KG1 (cell line): ENCODE measurements at places on chromosomes 6 and 20.

GRCh38 chr6:55379895-55380294 lies 52.6 kb downstream of the GFRAL start:
- no peak for DNase-seq

DNA sequence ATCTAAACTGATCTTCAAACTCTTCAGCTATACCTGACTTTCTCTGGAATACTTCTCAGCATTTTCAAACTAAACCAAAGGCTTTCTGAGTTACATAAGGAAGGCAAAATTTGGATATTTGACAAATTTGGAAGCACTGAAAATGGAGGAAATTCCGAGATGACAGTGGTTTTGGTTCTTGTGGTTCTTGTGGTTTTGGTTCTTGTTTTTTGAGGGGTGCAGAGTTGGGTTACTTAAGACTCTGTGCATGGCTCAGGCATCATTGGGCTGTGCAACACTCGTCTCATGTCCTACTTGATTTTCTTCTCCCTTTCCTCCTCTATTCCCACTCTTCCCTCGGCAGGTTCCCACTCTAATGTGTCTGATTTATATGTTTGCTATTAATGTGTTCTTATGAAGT lies 78.0 kb downstream of the SLC22A3 start:
- no peak for DNase-seq

GRCh38 chr6:147222160-147222838 lies 18.1 kb downstream of the STXBP5 start:
- no peak for DNase-seq

GRCh38 chr6:18997375-18997826 lies 610.3 kb downstream of the RNF144B start:
- DNase-seq, result no peak

DNA sequence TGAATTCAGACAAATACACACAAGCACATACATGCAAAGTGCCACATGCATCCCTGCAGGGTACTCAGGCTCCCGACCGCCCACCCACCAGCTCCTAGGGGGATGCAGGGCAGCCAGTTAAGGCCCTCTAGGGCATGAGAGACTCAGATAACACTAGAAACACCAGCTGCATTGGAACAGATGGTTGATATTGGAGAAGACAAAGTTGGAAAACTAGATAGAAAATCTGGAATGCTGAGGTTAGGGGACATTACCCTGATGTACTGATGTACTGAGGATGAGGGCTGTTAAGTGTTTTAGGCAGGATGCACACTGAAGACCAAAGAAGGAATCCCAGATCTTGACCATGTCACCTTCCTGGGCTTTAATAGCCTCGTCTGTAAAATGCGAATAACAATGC lies 134.6 kb upstream of the ECI2 start:
- no peak for DNase-seq

- no peak for DNase-seq
Measured at GRCh38 chr20:46353500-46354206, 45.4 kb upstream of the CDH22 start.

DNA sequence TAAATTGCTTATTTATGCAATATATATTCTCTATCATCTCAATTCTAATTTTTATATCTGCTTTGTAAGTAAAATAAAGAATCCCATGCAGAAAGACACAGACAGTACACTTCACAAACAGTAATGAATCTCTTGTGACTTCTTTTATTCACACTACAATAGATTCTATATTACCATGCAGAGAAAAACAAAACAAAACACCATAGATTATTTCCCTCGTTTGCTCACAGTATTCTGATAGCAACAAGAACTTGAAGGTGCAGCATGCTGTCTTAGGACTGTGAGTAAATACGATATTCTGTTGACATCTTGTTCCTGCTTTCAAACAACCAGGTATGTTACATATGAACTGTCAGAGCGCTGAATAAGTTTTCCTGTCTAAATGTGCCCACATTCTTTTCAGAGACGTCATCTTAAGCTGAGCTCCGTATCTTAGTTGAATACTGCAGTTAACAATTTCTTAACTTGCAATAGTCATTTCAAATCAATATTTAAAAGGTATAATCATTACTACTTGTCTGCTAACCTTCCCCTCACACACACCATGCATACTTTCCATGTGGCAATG lies 140.1 kb downstream of the BTBD9 start:
- DNase-seq, result no peak

- DNase-seq, result no peak
Measured at GRCh38 chr6:26006086-26006939, 43.7 kb downstream of the TRIM38 start.

DNA sequence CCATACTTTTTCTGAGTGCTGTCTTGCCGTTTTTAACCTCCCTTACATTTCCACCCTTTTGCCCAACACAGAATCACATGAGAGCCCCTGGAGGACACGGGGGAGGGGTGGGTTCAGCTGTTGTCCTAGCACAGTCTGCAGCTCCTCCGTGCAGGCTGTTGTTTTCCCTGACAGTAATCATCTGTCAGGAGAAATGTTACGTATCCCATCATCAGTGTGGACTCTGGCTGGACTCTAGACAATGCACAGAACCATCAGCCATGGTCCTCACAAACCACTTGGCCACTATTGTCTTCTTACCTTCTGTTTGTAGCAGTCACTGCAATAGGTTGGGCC lies 92.1 kb downstream of the RIN2 start:
- DNase-seq, result no peak

DNA sequence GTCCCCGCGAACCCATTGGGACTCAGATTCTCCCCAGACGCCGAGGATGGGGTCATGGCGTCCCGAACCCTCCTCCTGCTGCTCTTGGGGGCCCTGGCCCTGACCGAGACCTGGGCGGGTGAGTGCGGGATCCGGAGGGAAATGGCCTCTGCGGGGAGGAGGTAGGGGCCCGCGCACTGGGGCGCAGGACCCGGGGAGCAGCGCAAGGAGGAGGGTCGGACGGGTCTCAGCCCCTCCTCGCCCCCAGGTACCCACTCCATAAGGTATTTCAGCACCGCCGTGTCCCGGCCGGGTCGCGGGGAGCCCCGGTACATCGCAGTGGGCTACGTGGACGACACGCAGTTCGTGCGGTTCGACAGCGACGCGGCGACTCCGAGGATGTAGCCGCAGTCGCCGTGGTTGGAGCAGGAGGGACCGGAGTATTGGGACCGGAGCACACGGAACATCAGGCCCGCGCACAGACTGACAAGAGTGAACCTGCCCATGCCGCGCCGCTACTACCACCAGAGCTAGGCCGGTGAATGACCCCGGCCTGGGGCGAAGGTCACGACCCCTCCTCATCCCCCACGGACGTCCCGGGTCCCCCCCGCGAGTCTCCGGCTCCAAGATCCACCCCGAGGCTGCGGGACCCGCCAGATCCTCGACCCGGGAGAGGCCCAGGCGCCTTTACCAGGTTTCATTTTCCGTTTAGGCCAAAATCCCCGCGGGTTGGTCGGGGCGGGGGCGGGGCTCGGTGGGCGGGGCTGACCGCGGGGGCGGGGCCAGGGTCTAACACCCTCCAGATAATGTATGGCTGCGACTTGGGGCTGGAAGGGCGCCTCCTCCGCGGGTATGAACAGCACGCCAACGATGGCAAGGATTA lies 15.7 kb upstream of the HLA-A start:
- DNase-seq, result no peak

DNA sequence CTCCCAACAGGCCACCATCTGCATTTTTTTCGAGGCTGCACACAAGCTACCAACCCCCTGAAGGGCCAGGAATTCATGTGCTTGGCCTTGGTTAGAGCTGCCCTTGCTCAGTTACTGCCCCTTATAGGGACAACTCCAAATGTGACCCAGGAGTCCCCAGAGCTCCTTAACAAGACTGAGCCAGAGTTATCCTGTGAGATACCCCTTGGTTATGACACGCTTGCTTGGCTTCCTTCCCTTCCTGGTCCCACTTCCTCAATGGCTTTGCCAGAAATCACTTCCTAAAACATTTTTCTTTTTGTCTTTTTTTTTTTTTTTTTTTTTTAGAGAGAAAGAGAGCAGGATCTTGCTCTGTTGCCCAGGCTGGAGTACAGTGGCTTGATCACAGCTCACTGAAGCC lies 8.9 kb downstream of the TREM1 start:
- no peak for DNase-seq

GRCh38 chr6:34742094-34742493 lies 15.2 kb upstream of the SNRPC start:
- no peak for DNase-seq

- no peak for DNase-seq
Measured at GRCh38 chr6:5457983-5458683, 196.8 kb downstream of the FARS2 start.

- no peak for DNase-seq
Measured at GRCh38 chr6:16324606-16325225, 86.3 kb downstream of the GMPR start.

- no peak for DNase-seq
Measured at GRCh38 chr6:43284991-43285781, 12.9 kb upstream of the SLC22A7 start.

DNA sequence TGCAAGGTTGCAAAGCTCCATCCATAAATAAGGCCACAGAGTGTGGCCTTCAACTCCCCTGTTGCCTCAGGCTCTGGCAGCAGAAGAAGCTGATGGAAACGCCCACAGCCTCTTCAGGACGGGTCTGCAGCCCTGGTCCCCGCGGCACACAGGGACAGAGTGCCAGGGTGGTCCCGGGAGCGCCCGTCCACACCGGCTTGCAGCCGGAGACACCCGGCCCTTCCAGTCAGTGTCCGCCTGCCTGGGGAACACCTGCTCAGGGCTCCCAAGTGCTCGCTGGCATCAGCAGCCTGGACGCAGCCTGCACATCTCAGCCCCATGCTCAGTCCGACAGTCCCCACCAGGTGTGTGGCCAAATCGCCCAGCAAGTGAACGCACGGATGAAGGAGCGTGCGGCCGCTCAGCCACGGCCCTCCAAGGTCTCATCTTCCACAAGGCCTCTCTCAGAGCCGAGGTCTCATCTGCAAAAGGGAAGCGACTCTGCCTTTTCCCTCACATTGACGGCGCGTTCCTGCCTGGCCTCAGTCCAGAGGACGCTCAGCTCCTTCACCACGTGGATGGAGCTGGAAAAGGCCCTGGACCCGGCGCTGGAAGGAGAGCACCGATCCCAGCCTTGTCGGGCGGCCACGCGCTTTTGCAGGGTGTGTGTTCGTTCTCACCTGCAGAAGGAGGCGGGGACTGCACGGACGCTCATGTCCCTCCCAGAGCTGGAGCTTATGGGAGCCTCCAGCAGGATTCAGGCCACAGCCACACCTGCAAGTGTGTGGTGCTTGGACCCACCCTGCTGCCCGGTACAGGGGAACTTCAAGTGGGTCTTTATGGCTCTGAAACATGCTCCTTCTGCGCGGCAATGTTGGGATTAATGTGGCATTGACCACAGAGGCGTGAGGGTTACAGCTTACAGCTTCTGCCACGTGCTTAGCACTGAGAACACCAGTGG lies 180.4 kb downstream of the DLL1 start:
- DNase-seq, result no peak

DNA sequence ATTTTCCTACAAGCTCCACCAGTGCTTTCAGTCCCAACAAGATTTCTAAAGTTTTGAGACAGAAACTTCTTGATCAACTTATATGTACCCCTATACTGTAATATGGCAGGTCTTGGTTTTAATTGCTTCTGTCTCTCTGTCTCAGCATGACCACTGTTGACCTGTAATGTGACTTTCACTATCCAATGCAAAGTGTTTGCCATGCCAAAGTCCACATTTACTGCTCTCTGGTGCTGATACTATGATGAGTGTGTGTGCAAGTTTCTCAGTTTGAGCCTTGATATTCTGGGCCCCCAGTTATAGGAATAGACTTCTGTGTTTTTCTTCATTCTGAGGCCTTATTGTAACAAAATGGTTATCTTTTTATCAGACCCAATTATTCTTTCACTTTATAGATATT lies 45.8 kb downstream of the OR2J2 start:
- DNase-seq, result no peak

- peak; percentile 2 for DNase-seq
Measured at GRCh38 chr6:9412951-9413559, 977.7 kb upstream of the SLC35B3 start.

DNA sequence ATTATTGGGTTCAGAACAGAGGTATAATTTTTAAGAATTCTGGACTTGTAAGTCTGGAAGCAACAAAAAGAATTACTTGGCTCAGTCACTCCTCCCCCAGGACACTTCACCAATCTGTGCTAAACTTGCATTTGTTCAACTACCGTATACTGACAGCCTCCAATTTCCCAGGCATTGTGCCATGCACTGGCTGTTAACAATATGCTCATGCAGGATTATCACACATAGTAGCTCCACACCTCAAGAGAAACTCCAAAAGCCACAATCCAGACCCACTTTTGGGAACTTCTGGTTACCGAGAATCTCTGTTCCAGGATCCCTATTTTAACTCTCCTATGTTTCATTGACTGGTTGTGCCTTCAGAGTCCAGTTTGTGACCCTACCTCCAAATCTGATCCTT lies 7.7 kb downstream of the ADGRF1 start:
- DNase-seq, result no peak

DNA sequence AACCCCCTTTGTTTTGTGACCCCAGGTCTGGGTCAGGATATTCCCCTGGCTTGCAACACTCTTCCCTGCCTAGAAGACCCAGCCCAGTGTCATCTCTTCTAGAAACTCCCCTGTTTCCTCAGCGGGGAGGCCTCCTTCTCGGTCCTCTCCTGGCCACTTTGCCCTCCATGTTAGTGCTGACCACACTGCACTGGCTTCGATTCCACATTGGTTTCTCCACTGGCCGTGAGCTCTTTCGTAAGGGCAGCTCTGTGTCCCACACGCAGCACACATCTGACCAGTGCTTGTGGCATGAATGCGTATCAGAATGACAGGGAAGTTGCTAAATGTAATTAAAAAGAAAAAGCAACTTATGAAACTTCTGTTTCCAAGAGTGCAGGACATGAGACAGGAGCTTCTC lies 49.4 kb upstream of the FNDC1 start:
- DNase-seq, result no peak

DNA sequence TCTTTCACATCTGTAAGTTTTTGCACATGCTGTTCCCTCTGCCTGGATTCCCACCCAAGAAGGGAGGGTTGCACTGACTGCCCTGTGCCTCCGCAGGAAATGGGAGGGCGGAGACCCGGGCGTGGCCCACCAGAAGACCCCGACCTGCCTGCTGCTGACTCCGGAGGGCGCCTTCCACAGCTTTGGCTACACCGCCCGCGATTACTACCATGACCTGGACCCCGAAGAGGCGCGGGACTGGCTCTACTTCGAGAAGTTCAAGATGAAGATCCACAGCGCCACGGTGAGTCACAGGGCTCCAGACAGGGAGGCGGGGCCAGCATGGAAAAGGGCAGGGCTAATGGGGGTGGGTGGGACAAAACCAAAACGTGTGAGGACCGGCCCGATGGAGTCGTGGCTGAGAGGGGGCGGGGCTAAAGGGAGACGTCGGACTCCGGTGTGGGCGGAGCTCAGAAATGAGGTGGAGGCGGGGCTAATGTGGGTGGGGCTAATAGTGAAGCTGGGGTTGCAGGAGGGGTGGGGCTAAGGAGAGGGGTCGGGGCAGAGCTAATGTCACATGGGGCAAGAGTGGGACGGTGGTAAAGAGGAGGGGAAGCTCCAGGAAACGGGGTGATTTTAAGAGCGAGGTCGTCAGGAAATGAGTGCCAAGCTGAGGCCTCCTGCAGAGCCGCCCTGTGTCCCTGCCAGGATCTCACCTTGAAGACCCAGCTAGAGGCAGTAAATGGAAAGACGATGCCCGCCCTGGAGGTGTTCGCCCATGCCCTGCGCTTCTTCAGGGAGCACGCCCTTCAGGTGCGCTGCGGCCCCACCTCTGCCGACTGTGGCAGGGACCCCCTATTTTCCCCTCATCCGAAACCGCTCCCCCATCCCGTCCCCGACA lies 12.6 kb downstream of the HSPA12B start:
- no peak for DNase-seq

- DNase-seq, result peak; percentile 79
Measured at GRCh38 chr6:7697820-7698623, 27.9 kb upstream of the BMP6 start.

GRCh38 chr6:143505111-143505510 lies 6.4 kb downstream of the FUCA2 start:
- DNase-seq, result no peak

- DNase-seq, result no peak
Measured at GRCh38 chr6:41002168-41002567, 36.9 kb downstream of the UNC5CL start.
